Osteocyte (in vitro differentiated cells): ENCODE measurements at places on chromosomes 5 and 9. TPM values are rescaled to one million over a fixed set of nuclear protein-coding genes. Genes with fewer than 3 reads are reported as not detected.

DNA sequence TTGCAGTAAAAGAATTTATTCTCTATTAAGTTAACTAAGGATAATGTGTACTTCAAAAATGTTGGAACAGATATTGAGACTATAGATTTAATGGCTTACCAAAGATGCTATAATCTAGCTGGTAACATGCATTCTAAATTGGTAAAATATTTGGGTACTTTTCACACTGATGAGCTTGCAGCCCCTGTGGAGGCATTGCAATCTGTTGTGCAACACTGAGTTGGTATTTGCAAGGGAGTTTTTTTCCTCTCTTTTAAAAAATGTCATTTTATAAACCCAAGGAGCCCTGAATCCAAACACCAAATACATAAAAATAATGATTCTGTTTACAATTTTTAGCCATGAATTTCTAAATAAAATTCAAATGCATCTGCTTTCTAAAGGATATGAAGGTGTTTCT lies 944.8 kb downstream of the DTWD2 start:
- H3K4me1 ChIP-seq, result no peaks in the 10 kb centered on the region
- H3K27ac ChIP-seq, result no peak overlapping the region
- no peaks in the 10 kb centered on the region for H3K27me3 ChIP-seq
- no peak overlapping the region for H3K4me3 ChIP-seq

GRCh38 chr9:35774907-35775635 lies 16.3 kb upstream of the NPR2 start:
- H3K4me3 ChIP-seq, result no peak overlapping the region
- peaks cover 15% of the 10 kb centered on the region for H3K27me3 ChIP-seq
- H3K27ac ChIP-seq, result no peak overlapping the region
- no peaks in the 10 kb centered on the region for H3K4me1 ChIP-seq
- no peak for DNase-seq
- H3K36me3 ChIP-seq, result no peaks in the 10 kb centered on the region

- H3K36me3 ChIP-seq, result no peaks in the 10 kb centered on the region
- no peaks in the 10 kb centered on the region for H3K27me3 ChIP-seq
Observed at GRCh38 chr5:157611571-157612476, 36.2 kb upstream of the ADAM19 start.

- no peaks in the 10 kb centered on the region for H3K4me1 ChIP-seq
- no peak for DNase-seq
- H3K36me3 ChIP-seq, result no peaks in the 10 kb centered on the region
- peaks cover 2% of the 10 kb centered on the region for H3K27me3 ChIP-seq
- H3K27ac ChIP-seq, result no peak overlapping the region
Observed at GRCh38 chr5:180605554-180606214, 14.4 kb upstream of the SCGB3A1 start.

DNA sequence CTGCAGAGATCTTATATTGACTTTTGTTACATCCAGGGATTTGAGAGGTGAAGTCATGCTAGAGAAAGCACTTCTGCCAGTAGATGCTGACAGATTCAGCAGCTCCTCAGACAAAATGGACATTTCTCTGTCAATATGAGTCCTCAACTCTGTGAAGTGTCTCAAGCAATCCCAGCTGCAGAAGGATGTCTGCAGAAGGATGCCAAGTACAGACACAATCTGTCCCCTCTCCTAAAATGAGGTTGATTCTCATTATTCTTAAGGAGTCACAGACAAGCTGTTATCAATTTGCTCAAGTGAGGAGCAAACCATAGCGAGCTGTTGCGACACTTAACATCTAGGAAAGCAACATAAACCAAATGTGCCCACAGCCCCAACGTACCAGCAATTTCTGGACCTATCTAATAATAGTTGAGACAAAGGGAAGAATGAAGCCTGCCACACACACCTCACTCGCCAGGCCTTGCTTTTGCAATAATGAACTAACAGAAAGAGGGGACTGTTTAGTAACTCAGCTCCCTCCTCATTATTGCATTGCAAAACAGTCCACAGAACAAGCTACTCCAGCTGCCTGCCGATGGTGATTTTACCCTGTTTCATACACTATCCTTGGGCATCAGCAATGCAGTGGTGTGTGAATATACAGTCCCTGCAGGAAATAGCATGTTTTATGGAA lies 364.2 kb upstream of the PDE4D start:
- DNase-seq, result no peak
- no peak overlapping the region for H3K4me3 ChIP-seq
- peaks cover 6% of the 10 kb centered on the region for H3K27me3 ChIP-seq
- H3K36me3 ChIP-seq, result no peaks in the 10 kb centered on the region

TAF11L10 gene
- total RNA-seq, result not detected in 2 replicates

DNA sequence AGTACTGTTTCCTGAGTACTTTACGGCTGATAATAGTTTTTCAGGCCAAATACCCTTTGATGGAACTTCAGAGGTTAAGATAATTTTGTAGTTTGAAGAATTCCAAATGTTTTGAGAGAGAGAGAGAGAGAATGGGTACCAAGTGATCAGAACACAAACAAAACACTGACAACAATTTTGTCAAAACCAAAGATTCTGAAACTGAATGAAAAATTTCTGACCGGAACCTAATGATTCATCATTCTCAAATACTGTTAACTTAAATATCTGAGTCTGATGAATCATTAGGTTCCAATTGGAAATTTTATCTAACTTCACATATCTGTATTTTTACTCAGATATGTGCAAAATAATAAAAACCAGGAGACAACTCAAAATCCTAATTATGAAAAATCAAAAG lies 4.0 kb downstream of the LMBRD2 start:
- no peak overlapping the region for H3K27ac ChIP-seq
- DNase-seq, result no peak
- no peak overlapping the region for H3K4me3 ChIP-seq
- H3K36me3 ChIP-seq, result peaks cover 3% of the 10 kb centered on the region

C5orf22 gene
- total RNA-seq, result 24.1 and 27.9 TPM in 2 replicates

SUSD3 gene
- total RNA-seq, result not detected in 2 replicates

KIF4B gene
- not detected in 2 replicates for total RNA-seq

LECT2 gene
- total RNA-seq, result not detected in 2 replicates

SAP30L gene
- total RNA-seq, result 45.9 and 53.2 TPM in 2 replicates

DNA sequence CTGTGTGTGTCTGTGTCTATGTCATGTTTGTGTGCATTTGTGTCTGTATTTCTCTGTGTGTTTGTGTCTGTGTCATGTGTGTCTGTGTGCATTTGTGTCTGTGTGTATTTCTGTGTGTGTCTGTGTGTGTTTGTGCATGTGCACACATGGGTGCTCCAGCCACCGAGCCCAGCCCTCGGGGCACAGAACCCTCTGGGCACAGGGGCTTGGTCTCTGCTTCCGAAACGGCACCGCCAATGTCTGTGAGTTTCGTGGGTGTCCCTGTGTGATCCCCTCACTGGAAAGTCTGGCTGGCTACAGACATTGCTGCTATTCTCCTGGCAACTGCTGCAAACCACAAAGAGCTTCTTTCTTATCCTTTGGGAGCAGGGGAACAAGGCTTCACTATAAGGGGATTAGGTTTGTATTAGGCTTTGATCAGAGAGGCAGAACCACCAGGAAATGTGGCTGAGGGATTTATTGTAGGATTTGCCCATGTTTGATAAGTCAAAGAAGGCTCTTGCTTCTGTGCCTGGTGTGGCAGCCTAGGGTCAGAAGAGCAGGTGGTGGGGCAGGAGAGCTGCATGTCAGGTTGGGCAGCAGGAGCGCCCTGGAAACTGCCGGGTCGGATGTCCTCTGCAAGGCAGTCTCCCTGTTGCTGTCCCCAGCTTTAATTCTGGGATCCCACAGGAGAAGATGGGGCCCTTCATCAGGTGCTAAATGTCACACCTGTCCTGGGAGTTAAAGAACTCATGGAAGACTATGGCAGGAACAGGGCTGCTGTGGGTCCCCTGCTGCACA lies 39.6 kb upstream of the FCN1 start:
- no peak overlapping the region for H3K27ac ChIP-seq
- H3K4me1 ChIP-seq, result no peaks in the 10 kb centered on the region
- H3K4me3 ChIP-seq, result no peak overlapping the region
- peaks cover 3% of the 10 kb centered on the region for H3K27me3 ChIP-seq
- H3K36me3 ChIP-seq, result no peaks in the 10 kb centered on the region

SAXO1 gene
- not detected in 2 replicates for total RNA-seq

DNA sequence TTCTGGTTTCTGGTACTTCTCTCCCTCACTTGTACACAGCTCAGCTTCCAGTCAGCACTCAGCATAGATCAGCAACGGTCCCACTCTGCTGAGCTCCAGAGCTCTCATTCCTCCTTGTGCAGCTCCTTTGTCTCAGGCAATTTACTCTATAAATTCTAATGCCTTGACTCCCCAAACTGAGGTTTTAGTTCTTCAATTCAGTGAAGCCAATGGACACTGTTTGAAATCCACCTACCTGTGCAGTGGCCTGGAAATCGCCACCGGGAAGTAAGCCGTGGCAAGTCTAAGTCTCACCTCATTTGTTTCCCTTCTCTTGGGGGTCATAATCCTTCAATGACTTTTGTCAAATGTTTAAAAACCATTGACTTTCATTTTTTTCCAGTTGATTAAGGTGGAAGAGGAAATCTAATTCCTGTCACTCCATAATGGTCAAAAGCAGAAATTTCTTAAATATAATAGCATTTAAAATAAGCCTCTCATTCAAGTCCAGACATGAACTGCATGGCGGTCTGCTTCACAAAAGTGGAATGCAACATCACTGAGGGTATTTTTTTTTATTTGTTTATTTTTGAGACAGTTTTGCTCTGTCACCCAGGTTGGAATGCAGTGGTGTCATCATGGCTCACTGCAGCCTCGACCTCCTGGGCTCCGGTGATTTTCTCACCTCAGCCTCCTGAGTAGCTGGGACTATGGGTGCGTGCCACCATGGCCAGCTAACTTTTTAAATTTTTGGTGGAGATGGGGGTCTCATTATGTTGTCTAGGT lies 79.6 kb downstream of the C7 start:
- no peaks in the 10 kb centered on the region for H3K36me3 ChIP-seq
- no peaks in the 10 kb centered on the region for H3K27me3 ChIP-seq
- no peak overlapping the region for H3K4me3 ChIP-seq
- H3K27ac ChIP-seq, result no peak overlapping the region
- no peaks in the 10 kb centered on the region for H3K4me1 ChIP-seq

IFNA7 gene
- total RNA-seq, result not detected in 2 replicates

DNA sequence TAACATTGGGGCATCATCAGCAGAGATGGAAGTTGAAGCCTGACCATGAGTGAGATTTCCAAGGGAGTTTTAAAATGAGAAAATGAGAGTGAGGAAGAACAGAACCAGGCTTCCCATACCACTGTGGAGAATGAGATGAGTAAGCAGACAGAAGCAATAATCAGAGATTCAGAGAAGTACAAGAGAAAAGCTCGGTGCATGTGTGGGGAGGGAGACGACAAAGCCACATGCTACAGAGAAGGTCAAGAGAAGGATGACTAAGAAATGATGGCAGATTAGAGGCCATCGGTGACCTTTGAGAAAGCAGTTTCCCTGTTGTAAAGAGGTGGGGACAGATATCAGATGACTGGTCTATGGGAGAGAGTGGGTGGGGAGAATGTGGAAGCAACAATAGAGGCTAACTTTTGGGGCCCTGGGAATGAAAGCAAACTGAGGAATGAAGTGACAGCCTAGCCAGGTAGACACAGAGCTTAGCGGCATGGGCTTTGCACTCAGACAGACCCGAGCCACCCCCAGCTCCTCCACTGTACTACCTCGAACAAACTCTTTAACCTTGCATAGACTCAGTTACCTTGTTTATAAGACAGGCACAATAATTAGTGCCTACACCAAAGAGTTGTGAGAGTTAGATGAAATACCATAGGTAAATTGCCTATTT lies 207.7 kb downstream of the PIK3R1 start:
- no peak overlapping the region for H3K27ac ChIP-seq
- H3K36me3 ChIP-seq, result no peaks in the 10 kb centered on the region
- DNase-seq, result no peak
- H3K4me1 ChIP-seq, result peaks cover 36% of the 10 kb centered on the region
- H3K27me3 ChIP-seq, result no peaks in the 10 kb centered on the region

DNA sequence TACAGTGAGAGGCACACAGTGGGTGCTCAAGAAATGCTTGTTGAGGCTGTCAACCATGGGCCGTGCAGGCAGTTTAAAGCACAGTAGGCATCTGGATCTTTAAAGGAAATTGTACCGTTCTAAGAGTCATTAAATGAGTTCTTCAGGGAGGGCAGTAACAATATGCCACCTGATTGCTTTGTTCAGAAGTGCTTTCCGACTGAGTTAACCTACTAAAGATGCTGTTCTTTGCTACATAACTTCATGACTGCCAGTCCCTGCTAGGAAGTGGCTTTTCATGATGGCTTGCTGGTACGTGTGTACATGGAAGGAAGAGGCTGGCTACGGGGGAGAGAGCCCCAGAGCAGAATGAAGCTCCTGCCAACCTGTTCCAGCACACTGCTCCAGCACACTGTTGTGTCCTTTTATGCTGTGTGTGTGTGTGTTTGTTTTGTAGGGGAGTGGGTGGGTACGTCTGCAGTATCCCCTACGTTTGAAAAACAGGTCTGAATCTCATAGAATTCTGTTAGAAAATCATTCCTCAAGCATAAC lies 41.9 kb upstream of the PPP2R2B start:
- no peaks in the 10 kb centered on the region for H3K4me1 ChIP-seq
- H3K27me3 ChIP-seq, result peaks cover 19% of the 10 kb centered on the region
- H3K27ac ChIP-seq, result no peak overlapping the region
- no peak overlapping the region for H3K4me3 ChIP-seq

ANKS6 gene
- 16.6 and 21.1 TPM in 2 replicates for total RNA-seq

- H3K4me1 ChIP-seq, result peaks cover 5% of the 10 kb centered on the region
- H3K27me3 ChIP-seq, result peaks cover 29% of the 10 kb centered on the region
- no peak overlapping the region for H3K27ac ChIP-seq
- H3K4me3 ChIP-seq, result no peak overlapping the region
- peak; percentile 7 for DNase-seq
Observed at GRCh38 chr9:86201474-86202337, 57.8 kb downstream of the C9orf153 start.
